ENCODE measurements at places on chromosomes 4 and X. TPM values are rescaled to one million over a fixed set of nuclear protein-coding genes. Genes with fewer than 3 reads are reported as not detected.

Gene RPS6KA6
- not detected for total RNA-seq

Gene HTN1
- not detected for total RNA-seq

Gene VEGFD
- not detected for total RNA-seq

Gene UCP1
- total RNA-seq, result not detected

Gene ARR3
- total RNA-seq, result not detected

Gene GYPE
- total RNA-seq, result not detected

Gene STOX2
- 0.94 TPM for total RNA-seq

Gene MAGEE2
- total RNA-seq, result not detected

Gene DDX3X
- 208 TPM for total RNA-seq

Gene SPANXD
- 7.1 TPM for total RNA-seq

Gene SMARCA1
- 19.3 TPM for total RNA-seq

Gene TBX22
- not detected for total RNA-seq

Gene GC
- total RNA-seq, result not detected

Gene MCF2
- 0.72 TPM for total RNA-seq

Gene SLC10A6
- not detected for total RNA-seq

Gene ASB5
- not detected for total RNA-seq

Gene AREG
- total RNA-seq, result 17.4 TPM

Gene DDIT4L
- total RNA-seq, result 0.03 TPM

Gene RGN
- total RNA-seq, result 0.19 TPM

All from A375 (cell line).